ENCODE measurements at places on chromosomes 6 and 20.

- no peak for DNase-seq
Observed at GRCh38 chr6:169028343-169028742, 225.3 kb downstream of the THBS2 start.

- DNase-seq: no peak
Observed at GRCh38 chr6:162124710-162125435, 602.7 kb downstream of the PRKN start.

DNA sequence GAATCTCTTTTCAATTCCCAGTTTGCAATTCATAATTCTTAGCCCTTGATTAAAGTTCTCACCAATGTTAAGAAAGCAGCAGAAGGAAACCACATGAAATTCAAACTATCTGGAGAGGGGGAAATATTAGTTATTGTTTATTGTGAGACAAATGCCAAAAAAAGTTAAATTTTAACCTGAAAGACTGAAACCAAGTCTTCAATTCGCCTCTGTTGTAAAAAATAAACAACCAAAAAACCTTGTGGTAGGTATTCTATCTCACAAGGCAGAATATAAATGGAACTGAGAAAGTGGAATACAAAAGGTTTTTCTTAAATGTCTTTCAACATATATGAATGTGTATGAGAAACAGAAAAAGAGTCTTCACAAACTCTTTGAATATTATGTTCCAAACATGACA, 24.8 kb downstream of the TMX4 start:
- no peak for DNase-seq

GRCh38 chr6:30463651-30464618, 25.4 kb upstream of the HLA-E start:
- no peak for DNase-seq

- DNase-seq: no peak
Observed at GRCh38 chr6:31621991-31622390, 1.5 kb downstream of the PRRC2A start.

DNA sequence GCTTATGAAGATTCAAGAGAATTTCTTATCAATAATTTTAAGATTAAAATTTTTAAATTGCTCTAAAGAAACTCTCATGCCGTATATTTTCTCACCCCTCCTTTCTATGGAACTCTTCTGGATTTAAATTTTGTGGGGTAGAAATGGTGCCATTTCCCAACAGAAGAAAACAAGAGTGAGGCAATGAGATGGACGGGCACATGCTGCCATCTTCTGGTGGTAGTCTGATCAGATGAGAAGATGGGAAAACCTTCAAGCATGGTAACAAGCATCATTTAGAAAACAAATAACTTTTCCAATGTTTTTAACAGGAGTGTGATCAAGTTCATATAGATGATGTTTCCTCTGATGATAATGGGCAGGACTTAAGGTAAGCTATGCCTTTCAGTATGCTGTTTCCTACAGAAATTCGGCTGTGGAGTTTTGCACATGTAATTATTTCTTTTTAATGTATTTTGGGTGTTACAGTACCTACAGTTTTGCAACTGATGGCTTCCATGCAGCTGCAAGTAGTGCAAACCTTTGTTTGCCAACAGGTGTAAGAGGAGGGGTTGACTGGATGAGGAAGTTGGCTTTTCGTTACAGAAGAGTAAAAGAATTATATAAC, 271.4 kb downstream of the EYA4 start:
- DNase-seq: peak; percentile 27

DNA sequence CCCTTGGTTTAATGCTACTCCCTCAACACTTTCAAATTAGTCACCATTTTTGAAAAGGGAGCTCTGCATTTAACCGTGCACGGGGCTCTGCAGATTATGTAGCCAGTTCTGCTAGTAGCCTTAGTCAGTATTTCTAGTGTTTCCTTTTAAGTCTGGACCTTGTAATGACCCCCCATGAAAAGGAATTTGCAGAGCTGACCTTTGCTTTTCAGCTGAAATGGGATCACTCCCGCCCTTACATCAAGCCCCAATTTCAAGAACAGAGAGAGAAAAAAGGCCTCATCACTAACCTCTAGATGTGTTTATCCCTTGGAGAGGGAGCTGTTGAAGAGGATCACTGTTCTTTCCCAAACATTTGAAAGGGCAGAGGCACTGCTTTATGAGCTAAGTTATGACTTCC, 490.7 kb upstream of the BTBD3 start:
- DNase-seq: no peak
